Mucosa of gallbladder (tissue), 1 donor: ENCODE measurements at places on chromosomes 12 and 14.

- DNase-seq, result no peak
Measured at GRCh38 chr14:39492267-39492666, 60.0 kb upstream of the FBXO33 start.

DNA sequence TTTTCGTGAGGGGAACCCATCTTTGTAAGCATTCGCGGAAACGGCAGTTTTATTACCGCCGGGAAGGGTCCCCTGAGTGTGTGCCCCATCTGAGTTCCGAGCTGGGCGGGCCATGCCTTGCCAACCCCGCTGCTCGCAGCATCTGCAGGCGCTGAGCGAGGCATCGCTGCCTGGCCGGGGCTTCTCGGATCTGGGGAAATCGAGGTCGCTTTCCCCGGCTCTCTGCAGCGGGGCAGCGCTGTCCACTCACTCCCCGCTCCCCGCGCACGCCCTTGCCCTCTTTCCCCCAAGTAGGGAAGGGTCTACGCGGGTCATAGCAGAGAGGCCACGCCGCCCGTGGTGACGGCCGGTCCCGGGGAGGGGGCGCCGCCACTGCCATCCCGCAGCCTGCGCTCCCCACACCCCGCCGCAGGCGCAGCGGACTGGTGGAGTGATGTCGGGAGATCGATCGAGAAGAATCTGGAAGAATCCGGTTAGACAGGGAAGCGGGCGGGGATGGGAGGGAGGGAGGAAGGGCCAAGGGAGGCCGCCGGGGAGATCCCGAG lies 507 bp upstream of the FKBP4 start:
- peak; percentile 83 for DNase-seq

DNA sequence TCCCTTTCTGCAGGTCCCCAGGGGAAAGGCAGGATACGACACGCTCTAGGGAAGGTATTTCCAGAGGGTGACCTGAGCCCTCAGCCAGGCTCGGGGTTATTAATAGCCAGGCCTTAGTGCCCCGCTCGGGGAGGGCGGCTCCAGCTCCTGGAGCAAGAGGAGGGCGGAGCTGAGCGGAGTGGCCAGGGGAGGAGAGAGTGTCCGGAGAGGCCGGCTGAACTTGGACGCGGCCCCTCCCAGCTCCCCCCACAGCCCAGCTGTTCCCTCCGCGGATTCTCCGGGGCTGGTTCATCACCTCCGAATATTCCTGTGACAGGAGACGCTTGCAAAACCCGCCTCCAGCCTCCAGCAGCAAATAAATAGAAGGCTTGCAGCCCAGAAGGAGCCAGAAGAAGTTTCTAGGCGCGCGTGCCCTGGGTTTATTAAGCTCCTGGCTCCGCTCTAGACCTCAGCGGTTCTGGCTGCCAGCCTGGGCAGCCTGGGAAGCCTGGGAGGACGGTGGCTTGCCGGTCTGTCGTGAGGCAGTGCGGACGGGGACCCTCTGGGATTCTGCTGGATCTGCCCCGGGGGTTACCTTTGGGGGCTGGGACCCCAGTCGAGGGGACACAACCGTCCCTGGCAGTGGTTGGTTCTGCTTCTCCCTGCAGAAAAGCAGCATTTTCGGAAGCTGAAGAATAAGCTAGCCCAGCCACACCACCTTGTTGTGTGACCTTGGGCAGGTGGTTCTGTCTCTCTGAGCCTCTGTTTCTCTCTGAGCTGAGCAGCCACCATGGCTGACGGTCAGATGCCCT lies at the start of gene HSPB8:
Gene HSPB8, plus strand, starts transcription at position 388 of the 791 bp plus-strand sequence. Its CDS starts 382 bp downstream, at position 770.
- DNase-seq, result peak; percentile 83

GRCh38 chr12:30440826-30441602 lies 254.7 kb downstream of the IPO8 start:
- no peak for DNase-seq

GRCh38 chr12:12230275-12230674 lies 36.6 kb downstream of the LRP6 start:
- no peak for DNase-seq

DNA sequence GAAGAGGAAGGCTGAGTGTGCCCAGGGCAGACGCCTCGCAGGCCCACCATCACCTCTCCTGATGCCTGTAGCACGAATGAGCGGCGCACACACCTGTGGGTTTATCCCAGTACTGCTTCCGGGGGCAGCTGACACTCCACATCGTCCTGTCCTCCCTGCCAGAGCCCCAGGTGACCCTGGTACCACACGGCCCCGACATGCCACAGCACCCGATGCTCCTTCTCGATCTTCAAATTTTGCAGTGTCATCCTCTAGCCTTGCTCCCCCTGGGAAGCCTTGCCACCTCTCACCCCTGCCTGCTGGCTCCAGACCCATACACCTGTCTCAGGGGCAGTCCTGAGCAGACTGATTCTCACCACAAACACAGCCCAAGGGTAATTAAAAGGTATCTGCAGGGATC lies 40.6 kb downstream of the ANO2 start:
- no peak for DNase-seq

- no peak for DNase-seq
Measured at GRCh38 chr12:65156366-65156841, 13.0 kb upstream of the LEMD3 start.

DNA sequence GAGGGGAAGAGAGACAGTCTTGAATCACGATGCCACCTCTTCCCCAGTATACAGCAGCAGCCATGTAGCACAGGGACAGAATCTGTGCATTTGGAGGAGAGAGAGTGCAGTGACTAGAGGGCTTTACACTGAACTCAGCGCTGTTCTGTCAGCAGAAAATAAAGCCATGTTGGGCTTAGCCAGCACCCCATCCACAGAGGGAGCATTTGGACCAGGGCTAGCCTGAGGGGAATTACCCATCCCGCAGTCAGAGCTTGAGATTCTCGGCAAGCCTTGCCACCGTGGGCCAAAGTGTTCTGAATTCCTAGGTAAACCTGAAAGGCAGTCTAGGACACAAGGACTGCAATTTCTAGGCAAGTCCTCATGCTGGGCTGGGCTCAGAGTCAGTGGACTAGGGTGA lies 120.4 kb upstream of the CNOT2 start:
- no peak for DNase-seq

- no peak for DNase-seq
Measured at GRCh38 chr14:51873221-51873893, 12.9 kb downstream of the GNG2 start.

DNA sequence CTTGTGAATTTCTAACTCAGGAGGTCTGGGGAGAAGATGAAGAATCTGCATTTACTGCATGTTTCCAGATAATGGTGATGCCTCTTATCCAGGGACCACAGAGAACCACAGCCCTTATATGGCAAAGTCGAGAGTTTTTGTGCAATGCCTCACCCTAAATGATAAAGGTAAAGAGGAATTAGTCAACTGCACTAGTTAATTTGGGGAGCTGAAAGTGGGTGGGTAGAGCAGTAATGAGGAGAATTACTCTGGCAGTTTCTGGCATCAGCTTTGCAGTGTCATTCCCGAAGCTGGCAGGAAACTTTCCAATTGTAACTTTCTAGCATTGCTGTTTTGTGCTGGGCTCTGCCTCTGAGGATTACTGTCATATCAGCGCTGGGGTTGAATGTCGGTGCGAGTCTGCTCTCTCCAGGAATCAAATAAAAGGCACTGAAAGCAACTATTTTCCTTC lies 10.3 kb downstream of the EGLN3 start:
- no peak for DNase-seq

- DNase-seq, result no peak
Measured at GRCh38 chr12:92021666-92022035, 124.0 kb downstream of the BTG1 start.

DNA sequence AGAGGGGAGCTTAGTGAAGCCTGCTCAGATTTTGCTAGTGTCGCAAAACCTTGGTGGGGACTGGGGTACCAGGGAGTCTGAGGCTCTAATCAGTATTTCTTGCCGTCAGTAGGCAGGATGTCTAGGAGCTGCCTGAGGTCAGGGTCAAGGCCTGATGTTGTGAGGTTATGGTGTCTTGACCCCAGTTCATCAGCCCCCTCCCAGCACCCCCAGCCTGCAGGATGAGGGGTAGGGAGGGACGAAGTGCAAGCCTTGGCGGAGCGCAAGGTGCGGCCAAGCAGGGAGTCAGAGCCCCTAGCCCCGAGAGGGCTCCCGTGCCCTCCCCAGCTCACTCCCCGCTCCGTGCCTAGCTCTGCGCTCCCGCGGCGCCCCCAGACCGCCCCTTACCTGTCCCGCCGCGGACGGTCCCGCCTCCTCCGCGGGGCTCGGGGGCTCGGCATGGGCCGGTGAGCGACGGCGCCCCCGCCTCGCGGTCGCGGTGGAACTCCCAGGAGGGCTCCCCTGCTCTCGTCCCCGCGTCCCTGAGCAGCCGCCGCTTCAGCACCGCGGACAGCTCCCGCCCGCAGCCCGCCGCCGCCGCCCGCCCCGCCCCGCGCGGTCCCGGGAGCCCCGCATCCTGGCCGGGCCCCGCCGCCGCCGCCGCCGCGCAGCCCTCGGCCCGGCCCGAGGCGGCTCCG lies 347 bp downstream of the SYNDIG1L start:
- peak; percentile 21 for DNase-seq

DNA sequence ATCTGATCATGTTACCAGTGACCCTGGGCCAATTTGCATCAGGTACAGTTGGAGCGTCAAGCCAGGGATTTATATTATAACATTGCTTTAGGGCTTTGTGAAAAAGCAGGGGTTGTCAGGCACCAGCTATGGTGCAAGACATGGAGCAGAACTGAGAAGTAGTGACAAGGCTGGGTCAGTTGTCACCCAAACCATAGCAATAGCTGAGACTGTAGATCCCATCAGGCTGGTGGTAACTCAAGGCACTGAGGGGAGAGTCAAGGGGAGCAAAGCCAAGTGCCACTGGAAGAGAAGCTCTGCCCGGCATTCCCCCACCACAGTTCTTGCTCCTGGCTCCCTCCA lies 16.9 kb downstream of the BCL2L14 start:
- DNase-seq, result no peak

DNA sequence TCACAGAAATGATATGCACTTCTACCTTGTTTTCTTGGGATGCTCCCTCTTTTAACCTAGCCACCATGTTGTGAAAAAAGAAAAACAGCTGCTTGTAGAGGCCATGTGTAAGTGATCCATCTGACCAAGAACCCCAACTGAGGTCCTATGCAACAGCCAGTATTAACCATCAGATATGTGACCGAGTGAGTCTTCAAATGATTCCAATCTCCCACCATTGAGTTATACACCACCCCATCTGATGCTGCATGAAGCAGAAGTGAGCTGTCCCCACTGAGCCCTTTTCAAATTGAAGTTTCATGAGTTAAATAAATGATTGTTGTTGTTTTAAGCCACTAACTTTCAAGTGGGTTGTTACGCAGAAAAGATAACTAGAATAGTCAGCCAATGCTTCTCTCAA lies 20.6 kb upstream of the USP15 start:
- no peak for DNase-seq

DNA sequence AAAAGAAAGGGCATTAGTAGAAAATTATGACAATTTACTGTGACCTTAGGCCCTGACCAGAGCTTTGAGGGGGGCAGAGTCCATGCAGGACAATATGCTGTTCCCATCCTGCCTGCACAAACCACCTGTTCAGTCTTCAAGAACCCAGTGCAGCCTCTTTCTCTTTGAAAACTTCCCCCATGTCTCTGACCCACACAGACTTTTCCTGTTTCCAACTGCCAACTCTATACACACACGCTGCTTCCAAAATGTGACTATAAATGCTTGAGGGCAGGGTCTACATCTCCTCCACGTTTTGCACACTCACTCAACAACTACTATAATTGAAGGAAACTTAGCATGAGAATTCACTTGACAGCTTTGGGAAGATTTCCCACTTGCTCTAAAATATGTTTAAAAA lies 36.6 kb upstream of the SYCP3 start:
- no peak for DNase-seq

DNA sequence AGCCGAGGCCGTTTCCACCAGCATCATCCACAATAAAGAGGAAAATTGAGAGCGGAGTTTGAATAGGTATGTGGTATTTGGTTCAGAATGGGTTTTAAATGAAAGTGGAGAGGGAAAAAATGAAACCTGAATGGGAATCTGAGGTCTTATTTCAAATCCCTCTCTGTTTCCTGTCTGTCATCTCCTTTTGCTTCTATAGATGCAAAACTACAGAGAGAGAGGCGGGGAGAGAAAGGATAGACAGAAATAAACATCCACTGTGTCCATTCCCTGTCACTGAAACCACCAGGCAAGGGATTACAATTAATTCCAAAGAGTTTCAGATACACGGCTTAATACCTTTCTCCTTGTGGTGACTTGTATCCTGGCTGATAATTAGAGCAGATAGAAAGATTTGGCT lies 102.3 kb downstream of the DAD1 start:
- no peak for DNase-seq

- DNase-seq, result peak; percentile 37
Measured at GRCh38 chr12:10363914-10364814, 25.7 kb downstream of the KLRK1 start.

GRCh38 chr12:124861898-124862676 lies 1.6 kb downstream of the SCARB1 start:
- no peak for DNase-seq

- no peak for DNase-seq
Measured at GRCh38 chr12:66898700-66899469, 220.0 kb upstream of the GRIP1 start.

GRCh38 chr12:119102714-119103113 lies 76.0 kb upstream of the HSPB8 start:
- no peak for DNase-seq

- DNase-seq, result no peak
Measured at GRCh38 chr14:71372411-71372838, 465.2 kb downstream of the PCNX1 start.

GRCh38 chr14:92373336-92373735 lies 50.4 kb downstream of the SLC24A4 start:
- no peak for DNase-seq

DNA sequence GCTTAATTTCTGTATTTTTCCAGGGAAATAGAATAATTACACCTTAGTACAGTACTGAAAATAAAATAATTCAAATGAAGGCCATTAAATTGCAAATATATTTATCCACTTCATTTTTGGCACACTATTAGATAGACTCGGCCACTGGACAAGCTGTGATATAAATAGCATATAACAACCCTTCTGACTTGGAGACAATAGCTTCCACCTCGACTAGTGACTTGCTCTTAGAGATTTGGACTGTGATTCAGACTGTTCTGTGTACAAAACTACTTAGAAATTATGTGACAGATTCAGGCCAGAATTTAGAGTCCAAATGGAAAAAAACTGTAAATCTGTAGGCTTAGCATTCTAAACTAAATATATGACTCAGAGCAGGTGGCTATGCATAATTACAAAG lies 949.9 kb downstream of the LRFN5 start:
- DNase-seq, result no peak

GRCh38 chr14:92846162-92846897 lies 52.2 kb downstream of the GOLGA5 start:
- peak; percentile 15 for DNase-seq

- DNase-seq, result no peak
Measured at GRCh38 chr12:22312336-22312735, 22.2 kb downstream of the ST8SIA1 start.

GRCh38 chr12:95642583-95642982 lies 91.3 kb upstream of the USP44 start:
- no peak for DNase-seq

DNA sequence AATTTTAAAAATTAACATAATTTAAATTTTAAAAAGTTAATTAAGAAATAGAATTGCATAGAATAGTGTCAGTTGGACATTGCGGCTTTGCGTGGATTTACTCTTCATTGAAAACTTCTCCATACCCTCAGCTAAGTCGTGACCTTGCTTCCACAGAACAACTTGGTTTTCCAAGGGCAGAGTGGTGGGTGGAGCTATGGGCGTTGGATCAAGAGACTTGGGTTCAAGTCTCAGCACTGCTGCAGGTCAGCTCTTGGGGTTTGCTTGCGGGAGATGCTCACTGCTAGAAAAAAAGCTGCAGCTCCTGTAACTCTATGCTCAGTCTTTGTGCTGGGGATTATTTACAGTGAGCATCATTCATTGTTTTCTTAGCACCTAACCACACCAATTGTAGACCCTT lies 133.7 kb downstream of the PRIMA1 start:
- DNase-seq, result no peak
